NCI-H1048 (cell line): ENCODE measurements at places on chromosomes 6 and 20.
A peak's percentile ranks its signal among the peaks of the same experiment; 100 is the strongest.

DNA sequence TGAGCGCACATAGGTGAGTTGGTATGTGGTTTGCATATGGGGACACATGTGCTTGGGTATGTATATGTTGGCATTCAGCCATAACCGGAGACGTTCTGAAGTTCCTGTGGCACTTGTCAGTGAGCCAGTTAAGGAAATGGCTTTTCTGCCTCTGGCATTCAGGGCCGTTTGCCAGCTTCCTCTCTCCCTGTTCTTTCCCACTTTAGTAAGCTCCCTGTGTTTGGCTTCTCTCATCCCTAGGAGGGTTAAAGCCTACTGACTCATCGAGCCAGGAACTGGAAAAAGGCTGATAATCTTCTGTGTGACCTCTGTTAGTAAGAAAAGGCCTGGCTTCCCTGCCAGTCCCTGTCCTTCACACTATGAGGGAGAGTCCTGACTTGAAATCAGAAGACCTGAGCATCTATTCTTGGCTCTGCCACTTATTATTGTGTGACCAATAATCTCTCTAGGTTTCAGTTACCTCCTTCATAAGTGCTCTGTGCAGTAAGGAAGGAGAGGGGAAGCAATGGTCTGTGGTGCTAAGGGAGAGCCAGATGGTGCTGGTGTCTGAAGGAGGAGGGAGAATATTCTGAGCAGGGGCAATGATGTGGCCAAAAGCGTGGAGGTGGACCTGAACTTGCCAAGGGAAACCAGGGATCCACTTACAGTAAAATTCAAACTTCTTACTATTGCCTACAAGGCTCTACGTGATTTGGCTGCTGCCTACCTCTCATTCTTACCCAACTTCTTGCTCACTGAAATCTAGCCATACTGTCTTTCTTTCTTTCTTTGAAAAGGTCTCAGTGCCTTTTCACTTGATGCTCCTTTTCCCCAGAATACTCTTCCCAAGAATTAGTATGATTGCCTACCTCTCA is 31.4 kb downstream of the ACSS2 start:
- DNase-seq = peak; percentile 51

DNA sequence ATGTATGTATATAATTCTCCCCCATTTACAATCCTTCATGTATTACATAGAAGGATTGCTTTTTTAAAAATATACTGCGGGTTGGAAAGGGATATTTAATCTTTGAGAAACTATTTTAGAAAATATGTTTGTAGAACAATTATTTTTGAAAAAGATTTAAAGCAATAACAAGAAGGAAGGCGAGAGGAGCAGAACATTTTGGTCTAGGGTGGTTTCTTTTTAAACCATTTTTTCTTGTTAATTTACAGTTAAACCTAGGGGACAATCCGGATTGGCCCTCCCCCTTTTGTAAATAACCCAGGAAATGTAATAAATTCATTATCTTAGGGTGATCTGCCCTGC is 3.6 kb downstream of the FOXC1 start:
- DNase-seq = no peak

DNA sequence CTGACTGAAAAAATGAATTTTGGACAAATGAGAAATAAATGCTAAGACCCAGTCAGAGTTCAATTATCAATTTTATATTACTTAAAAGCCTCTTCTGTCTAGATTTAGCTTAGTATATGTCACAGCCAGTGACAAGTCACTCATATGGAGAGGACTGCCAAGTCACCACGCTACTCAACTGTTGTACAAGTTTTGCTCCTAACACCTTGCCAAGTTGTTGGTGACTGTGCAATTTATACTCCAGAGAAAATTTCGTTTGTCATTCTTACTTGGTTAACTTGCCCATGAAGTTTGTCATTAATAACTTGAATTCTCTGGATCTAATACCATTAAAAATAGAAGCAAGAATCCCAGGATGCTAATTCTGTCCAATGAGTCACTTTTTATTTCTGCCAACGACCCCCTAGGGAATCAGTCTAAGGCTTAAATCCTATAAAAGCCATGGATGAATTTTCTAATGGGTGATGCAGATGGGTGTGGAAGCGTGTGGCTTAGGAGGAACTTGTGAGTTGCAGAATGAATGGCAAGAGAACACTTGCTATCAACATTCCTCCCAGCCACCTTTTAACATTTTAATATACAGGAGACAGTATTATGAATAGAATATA is 30.4 kb upstream of the FBXO30 start:
- no peak for DNase-seq

- DNase-seq = no peak
These were observed 3.4 kb downstream of the CST2 start for GRCh38 chr20:23823111-23823510.

- no peak for DNase-seq
These were observed 45.9 kb upstream of the PXDC1 start for GRCh38 chr6:3797231-3798054.

DNA sequence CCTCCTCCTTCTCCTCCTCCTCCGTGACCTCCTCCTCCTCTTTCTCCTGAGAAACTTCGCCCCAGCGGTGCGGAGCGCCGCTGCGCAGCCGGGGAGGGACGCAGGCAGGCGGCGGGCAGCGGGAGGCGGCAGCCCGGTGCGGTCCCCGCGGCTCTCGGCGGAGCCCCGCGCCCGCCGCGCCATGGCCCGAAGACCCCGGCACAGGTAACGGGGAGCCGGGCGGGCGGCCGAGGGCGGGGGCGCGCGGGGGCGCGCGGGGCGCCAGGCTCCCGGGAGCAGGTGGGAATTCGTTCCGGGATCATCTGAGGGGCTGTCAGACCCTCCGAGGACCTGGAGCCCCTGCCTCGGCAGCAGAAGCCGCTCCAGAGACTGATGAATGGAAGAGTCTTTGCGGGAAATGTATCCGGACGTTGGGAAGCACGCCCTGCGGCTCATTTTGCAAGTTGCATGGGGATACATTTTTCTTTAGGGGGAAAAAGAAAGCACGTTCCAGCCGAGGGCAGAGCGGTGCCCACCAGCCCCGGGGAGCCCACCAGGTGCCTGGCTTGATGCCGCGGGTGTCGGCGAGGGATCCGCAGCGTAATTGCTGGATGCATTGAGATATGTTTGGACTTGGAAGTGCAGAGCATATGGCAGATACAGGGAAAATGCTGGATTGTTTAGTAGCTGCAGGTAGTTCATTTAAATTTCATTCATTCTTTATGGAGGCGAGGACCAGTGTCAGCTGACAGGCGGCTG is 394 bp downstream of the MYB start:
- DNase-seq = no peak

GRCh38 chr20:34124469-34125249 is 12.6 kb upstream of the EIF2S2 start:
- no peak for DNase-seq

- DNase-seq = no peak
These were observed 143.0 kb downstream of the SAMD5 start for GRCh38 chr6:147651249-147652063.

DNA sequence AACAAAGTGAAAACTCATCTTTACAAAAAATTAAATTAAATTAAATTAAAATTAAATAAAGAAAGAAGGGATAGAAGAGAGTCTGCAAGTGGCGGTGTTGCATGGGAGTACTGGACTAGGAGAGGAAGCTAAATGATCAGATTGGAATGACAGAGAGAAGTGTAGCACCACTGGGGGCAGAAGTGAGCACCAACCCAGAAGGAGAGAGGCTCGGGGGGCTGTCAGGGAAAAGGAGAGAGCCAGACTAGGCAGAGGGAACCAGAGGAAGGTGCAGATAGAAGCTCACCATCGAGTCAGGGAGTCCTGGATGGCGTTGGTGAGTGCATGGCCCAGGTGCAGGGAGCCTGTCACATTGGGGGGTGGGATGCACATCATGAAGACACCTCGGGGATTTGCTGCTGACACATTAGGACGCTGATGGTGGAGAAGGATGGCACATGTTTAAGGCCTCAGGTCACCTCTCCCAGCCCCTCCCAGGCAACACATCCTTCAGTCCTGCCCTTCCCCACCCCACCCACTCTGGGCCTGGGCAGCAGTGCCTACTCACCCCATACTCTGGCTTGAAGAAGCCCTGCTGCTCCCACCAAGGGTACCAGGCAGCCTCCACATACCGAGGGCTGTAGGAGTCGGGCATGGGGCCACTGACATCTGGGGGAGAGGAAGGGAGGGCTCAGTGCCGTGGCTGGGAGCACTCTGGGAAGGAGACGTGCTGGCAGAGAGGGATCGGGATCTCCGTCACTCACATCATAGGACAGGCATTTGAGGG is 4.0 kb downstream of the VARS1 start:
- no peak for DNase-seq
